ENCODE measurements at places on chromosomes 3 and 15.

DNA sequence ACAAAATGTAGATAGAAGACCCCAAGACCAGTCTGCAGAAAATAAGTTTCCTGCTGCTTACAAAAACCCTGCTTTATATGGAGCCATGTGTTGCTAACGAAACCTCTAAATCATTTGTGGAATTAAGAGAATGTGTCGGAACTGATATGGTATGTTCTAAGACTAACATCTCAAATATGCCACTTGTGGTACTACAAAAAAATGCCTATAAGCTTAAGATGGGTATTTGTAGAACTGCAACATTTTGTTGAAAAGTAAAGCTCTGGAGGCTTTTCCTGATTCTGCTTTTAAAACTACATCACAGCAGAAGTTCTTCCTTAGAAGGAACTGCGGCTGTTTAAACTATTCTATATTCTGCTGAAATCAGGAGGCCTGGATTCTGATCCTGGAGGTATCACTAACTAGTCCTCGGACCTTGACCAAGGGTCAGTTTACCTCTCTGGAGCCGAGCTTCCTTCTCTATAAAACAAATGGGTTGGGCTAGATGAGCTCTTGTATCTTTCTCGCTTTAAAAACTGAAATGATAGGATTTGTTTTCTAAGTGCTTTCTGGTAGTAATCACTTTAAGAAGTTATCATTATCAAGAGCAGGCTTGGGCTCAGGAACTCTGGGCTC, 74.9 kb downstream of the RAD18 start:
- DNase-seq: no peak

DNA sequence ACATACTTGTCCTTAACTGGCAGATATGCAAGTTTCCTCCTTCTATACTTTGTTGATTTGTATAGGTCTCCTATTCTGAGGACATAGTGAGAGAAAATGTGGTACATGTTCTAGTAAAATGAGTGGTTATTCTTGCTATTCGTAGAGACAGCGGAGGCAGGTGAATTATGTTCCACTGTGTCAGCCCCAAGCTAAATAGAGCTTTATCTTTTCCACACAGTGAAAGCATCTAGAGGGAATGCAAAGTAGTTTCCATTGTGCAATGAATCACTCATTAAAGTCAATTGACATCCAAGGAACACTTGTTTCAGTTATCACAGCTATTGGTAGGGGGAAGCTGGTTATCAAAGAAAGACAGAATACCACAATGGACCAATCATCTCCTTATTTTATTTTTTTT, 262.4 kb downstream of the NLGN1 start:
- DNase-seq: no peak

GRCh38 chr3:160649596-160649995, 27.4 kb upstream of the ARL14 start:
- DNase-seq: no peak

GRCh38 chr3:85120879-85121278, 162.1 kb downstream of the CADM2 start:
- no peak for DNase-seq

GRCh38 chr3:45204136-45204535, 22.0 kb downstream of the TMEM158 start:
- no peak for DNase-seq

- no peak for DNase-seq
Measured at GRCh38 chr3:128873244-128874022, 6.0 kb upstream of the ACAD9 start.

DNA sequence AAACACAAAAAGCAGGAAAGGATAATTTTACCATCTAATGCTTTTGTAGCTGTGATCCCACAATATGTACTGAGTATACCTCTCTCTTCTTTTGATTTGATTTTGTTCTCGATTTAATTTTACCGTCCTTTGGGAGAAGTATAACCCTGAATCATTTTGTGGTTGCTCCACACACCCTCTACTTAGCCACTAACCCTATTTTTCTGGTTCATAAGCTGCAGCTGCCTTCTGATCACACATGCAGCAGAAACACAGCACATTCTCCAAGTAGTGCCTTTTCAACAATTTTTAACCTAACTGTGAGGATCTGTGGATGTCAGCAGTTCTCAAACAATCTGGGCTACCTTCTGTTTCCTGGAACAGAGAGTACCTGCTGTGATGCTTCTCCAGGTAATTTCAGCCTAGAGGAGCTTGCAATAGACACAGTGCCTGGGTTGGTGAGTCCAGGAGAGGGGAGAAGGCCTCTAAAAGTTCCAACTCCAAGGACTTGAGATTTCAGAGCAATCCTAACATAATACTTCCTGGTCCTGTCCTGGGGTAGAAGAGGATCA, 40.3 kb downstream of the HGD start:
- DNase-seq: no peak

DNA sequence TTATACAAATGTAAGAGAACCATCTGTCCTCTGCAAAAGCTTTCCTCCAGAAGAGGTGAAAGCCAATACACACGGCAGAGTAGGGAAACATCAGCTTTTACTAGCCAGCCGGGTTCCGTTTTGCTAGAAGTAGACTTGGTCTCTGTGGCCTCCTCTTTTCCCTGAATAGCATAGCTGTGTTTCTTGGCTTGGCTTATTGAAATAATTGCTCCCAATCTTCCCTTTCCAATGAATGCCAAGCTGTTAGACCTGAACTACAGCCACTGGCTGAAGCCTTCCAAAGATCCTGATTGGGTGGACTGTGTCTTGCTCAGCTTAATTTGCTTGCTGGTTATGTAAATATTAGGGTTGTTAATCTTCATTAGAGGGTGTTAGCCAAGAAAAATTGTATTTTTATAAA, 157.8 kb upstream of the ROPN1 start:
- no peak for DNase-seq

DNA sequence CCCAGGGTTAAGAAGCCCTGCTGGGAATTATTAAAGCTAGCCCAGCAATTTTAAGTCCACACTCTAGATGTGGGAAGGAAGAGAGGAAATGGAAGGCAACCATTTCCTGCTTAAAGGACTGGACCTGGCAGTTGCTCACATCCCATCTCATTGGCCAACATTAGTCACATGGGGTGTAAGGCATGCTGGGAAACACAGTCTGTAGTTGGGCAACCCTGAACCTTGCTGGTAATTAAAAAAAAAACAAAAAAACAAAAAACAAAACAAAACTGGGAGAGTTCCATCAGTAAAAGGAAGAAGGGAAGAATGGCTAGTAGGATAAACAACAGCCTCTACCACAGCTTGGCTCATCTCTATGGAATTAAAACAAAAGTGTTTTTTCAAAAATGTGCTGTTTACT, 136.0 kb downstream of the VGLL4 start:
- DNase-seq: no peak

DNA sequence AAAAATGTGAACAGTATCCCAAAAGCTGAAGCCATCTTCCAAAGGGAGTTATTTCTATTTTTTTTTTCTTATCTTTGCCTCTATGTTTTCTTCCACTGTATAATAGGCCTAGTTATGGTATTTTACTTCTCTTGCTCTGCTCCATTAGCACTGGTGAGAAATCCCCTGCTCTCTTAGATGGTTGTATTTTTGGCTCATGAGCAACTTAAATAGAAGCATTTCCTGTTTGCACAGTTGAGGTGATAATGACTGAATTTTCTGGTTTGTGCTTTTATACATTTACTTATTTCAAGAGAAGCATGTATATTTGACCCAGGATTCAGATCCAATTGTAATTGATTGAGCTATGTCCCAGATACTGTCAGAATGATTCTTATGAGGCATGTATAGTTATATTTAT, 61.6 kb upstream of the CD200R1L start:
- no peak for DNase-seq

DNA sequence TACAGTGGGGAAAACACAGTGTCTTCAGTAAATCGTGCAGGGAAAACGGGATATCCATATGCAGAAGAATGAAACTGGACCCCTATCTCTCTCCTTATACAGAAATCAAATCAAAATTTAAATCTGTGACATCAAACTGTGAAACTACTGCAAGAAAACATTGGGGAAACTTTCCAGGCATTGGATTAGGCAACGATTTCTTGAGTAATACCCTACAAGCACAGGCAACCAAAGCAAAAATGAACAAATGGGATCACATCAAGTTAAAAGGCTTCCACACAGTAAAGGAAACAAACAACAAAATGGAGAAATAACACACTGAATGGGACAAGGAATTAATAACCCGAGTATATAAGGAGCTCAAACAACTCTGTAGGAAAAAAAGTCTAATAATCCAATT, 165.3 kb downstream of the PLCL2 start:
- no peak for DNase-seq

- no peak for DNase-seq
Measured at GRCh38 chr3:7625021-7625420, 764.1 kb downstream of the GRM7 start.

GRCh38 chr3:58111513-58112184, 99.1 kb downstream of the DNASE1L3 start:
- no peak for DNase-seq

- no peak for DNase-seq
Measured at GRCh38 chr3:2446146-2446545, 347.5 kb downstream of the CNTN4 start.

- DNase-seq: peak; percentile 16
Measured at GRCh38 chr3:99774467-99774866, 43.2 kb upstream of the CMSS1 start.

- no peak for DNase-seq
Measured at GRCh38 chr3:168585544-168585943, 489.8 kb upstream of the GOLIM4 start.

GRCh38 chr15:47398132-47398531, 319.2 kb upstream of the SEMA6D start:
- DNase-seq: no peak

DNA sequence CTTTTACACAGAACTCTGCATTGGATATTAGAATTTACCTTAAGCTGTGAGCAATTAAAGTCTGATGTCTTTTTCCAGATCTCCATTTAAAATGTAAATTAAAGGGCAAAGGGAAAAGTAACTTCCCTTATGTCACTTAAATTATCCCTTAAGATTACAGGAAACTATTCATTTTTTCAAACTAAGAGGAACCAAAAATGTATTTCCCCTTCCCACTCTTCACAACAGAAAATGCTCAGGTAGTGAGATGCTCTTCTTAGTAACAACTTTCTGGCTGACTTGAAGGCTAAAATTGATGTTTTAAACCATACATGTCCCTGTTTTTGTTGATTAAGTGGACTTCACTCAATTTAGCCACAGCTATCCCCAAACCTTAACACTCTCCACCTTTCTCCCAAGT, 17.6 kb downstream of the RSL24D1 start:
- DNase-seq: no peak

DNA sequence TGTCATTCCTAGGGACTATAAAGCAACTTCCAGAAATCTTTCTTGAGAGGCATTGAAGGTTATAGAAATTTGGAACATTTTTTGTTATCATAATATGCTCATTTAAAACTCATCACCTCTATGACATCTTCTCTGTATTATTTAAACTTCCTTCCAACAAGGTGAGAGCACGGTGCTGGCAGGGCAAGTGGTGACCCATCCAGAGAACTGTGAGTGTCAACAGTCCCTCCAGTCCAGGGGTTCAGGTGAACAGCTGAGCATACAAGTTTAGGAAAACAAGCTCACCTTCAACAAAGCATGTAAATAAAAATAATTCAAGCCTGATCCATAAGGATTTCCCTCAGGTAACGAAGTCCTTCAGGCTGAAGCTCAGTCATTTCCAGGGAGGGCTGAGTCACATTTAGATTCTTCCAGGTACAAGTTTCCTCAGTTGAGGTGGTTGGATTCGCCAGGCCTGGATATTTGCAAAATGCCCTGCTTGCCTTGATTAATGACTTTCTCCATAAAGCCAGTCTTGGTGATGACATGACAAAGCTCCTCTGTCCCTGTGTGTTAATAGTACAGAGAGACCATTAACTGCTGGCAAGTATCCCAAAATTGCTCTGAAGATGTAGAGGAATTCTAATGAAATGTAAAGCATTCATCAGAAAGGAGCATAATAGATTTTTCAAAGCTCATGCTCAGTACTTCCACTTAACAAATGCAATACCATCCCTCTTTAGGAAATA, 263.6 kb upstream of the GADL1 start:
- no peak for DNase-seq

DNA sequence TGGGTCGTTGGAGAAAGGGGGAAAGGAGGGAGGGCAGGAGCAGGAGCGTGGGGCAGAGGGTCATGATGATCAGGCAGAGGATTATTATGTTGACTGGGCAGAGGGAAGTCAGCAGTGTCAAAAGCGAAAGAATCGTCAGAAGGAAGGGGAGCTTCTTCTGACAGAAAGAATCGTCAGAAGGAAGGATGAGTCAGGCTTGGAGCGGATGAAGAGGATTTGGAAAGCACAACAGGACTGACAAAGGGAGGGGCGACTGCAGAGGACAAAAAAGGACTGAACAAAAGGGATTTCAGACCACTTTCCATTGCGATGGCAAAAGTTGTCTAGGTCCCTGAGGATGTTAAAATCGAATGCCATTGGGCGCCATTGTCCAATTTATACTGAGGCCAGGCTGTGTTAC, 1053.5 kb downstream of the SI start:
- DNase-seq: no peak

DNA sequence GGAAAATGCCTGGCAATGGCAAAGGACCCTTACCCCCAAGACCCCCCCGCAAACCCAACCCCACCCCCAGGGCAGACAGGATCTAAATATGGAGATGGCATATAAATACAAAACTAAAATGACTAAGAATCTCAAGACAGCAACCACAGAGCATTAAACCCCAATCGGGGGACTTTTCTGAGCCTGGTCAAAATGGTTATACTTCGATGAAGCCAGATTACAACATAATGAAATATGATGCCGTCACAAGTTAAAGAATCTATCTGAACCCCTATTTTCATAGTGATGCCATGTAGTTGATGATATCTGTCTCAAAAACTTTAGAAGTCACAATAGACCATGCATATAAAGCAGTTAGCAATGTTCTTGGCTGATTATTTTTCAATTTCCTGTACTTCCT, 223.6 kb downstream of the CGGBP1 start:
- no peak for DNase-seq

DNA sequence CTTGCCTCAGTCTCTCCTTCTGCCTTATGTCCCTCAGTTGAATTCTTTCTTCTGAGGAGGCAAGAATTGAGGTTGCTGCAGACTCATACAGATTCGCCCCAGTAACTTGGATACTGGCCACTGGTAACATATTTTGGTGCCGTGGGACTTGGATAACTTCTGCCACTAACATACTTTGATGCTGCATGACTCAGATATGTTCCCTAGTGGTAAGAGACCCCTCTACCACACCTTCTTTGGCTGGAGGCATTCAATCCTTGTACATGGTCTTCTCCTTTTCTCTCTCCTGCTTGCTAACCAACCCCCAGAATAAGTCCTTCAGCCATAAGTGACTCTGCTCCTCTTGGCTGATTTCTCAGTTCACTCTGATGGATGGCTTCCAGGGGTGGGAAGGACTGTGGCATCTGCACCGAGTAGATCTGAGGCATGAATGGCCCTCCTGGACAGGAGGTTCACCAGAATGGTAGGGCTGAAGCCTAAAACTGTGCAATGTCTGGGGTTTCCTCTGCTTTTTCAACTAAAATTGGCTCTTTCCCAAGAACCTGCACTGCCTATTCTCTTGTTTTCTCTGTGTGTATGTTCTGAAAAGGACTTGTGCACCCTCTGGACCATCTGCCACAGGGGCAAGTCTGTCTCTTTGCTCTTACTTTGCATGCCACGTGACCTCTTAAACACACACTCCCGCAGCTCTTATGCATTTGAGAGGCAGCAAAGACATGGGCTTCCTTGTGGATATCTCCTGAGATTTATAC, 55.5 kb upstream of the FSTL1 start:
- DNase-seq: no peak

All from forelimb muscle (tissue), 1 donor.